G401 (cell line): ENCODE measurements at places on chromosomes 6 and 20.

DNA sequence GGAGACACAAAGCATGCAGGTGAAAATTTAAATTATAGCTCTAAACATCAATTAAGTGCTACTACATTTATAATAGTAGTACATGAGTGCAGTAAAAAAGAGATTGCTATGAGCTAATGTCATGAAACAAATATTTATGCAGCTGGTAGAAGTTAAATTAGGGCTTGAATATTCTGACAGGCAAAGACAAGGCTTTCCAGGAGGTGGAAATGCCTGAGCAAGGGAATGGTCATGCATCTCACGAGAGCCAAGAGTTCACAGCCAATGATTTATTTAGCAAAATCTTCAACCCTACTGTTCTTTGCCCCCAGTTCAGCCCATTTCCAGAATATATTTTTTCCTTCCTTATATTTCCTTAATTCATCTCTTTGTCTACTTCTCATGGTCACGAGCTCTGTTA, 128.9 kb downstream of the HIVEP2 start:
- DNase-seq = no peak

DNA sequence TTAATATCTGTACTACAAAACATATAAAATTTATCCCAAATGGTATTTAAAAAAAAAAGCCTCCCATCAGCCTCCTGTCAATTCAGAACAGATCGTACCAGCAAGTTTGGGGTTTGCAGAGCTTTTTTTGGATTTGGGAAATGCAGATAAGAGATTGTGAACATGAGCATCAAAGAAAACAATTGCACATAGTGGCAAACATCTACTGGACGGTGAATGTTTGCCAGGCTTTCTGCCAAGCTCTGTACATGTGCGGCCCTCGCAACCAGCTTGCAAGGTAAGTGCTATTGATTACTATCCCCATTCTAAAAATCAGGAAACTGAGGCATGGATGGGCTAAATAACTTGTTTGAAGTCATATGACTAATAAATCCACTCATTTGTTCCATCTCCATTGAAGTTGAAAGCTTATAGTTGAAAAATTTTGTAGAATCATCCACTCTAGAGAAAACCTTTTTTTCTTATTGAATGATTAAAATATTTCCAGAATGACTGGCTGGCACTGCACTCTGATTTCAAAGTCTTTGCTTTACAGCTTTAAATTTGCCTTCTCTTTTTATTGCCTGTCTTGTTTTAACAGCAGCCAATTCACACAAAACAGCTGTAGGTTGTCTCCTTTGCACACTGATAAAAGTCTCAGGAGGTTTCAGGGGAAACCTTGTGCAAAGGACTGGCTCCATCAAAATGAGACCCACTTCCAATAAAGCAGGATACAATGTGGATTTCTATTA, 37.4 kb upstream of the SIRT5 start:
- no peak for DNase-seq

GRCh38 chr20:63290677-63291472, 2.1 kb upstream of the COL20A1 start:
- DNase-seq = peak; percentile 17

DNA sequence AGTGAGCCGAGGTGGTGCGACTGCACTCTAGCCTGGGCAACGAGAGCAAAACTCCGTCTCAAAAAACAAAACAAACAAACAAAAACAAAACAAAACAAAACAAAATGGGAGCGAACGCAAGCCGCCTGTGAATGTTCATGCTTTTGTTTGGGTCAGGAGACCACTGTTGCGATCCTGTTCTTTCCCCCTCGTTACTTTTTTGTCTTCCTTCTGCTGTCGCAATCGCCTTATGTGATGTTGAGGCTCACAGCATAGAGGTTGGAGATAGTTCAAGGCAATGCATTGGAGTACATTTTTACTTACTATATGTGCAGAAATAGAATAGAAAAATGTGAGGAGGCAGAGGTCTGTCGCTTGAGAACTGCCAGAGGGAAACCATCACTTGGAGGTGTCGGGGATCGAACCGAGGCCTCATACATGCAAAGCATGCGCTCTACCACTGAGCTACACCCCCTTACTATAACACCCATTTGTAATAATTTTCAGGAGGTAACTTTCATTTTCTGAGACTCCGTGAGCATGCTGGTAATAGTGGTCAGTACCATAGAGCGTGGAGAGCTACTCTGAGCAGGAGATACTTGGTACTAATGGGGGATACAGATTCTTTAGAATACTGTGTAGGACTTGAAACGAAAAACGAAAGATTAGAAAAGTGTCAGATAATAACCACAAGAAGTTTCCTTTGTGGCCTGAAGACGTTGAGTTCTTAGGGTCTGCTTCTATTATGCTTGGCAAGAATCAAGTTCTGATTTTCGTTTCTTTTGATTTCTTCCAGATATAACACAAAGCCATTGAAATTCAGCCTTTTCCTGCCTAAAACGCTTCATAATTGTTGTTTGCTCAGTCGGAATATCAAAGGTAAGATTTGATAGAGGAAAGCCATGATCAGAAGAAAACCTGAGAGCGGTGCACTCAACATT, 121.1 kb downstream of the TRIM27 start:
- no peak for DNase-seq

GRCh38 chr6:117264692-117265409, 507 bp upstream of the VGLL2 start:
- DNase-seq = no peak

DNA sequence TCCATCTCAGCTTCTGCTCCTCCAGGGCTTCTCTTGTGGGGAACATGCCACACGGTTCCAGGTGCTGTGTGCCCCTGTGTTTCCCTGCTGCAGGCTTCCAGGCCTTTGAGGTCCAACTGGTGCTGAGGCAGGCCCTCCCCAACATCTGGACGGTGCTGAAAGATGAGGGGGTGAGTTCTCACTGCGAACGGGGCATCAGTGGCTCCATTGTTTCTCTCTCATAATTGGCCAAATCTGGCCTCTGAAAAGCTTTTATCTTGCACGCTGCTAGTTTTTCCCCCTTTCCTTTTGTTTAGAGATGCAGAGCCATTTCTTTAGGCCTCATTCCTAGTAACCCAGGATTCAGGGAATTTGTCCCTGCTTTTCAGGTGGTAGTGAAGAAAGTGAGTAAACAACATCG, 8.6 kb downstream of the PNLDC1 start:
- no peak for DNase-seq

- DNase-seq = no peak
Observed at GRCh38 chr6:115058414-115059211, 715.8 kb upstream of the HS3ST5 start.

- peak; percentile 88 for DNase-seq
Observed at GRCh38 chr6:31396422-31397152, 6.8 kb upstream of the MICA start.
